Activated CD4-positive, alpha-beta T cell treated with anti-CD3 and anti-CD28 coated beads, Interleukin-10, Interleukin-2, amounts not matched to agents 100 ng/mL and 50 ng/mL, durations not matched to agents 16 hours and 8 hours (primary cell): ENCODE measurements at places on chromosomes 11 and 22.

DNA sequence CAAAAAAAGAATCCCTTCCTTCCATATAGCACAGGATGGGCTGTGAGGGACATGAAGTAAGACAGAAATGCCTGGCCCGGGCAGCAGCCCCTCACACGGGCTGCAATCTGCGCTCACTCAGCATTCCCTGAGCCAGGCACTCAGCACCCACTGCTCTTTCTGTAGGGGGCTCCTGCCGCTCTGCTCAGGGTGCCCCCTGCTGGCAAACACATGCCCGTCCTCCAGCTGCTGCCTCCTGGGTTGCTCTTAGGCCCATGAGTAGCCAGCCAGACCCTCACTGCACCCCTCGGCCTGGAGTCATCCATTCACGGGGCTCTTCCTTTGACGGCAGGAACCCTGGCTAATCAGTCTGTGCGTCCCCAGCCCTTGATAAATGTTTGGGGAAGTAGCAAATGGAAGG is 6.9 kb downstream of the MCAT start:
- DNase-seq, result peak; percentile 45

- peak; percentile 66 for DNase-seq
Observed at GRCh38 chr11:64850979-64851567, 6.6 kb upstream of the CDC42BPG start.

GRCh38 chr22:26588729-26589366 is 1.1 kb downstream of the TPST2 start:
- DNase-seq, result no peak

GRCh38 chr22:25402501-25403283 is 161.8 kb upstream of the GRK3 start:
- DNase-seq, result no peak

DNA sequence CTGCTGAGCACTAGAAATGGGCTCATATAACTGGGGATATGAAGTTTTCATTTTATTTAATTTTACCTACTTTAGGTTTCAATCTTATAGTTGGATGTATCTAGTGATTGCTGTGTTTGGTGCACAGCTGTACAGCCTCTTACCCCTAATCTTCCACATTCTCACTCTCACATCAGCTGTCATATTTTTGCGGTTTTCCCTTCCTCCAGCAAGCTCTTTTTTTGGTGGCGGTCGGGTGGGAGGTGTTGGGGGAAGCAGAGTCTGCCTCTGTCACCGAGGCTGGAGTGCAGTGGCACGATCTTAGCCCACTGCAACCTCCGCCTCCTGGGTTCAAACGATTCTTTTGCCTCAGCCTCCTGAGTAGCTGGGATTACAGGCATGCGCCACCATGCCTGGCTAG is 445.1 kb upstream of the ISX start:
- DNase-seq, result no peak

GRCh38 chr11:66476841-66477251 is 3.4 kb upstream of the DPP3 start:
- no peak for DNase-seq

DNA sequence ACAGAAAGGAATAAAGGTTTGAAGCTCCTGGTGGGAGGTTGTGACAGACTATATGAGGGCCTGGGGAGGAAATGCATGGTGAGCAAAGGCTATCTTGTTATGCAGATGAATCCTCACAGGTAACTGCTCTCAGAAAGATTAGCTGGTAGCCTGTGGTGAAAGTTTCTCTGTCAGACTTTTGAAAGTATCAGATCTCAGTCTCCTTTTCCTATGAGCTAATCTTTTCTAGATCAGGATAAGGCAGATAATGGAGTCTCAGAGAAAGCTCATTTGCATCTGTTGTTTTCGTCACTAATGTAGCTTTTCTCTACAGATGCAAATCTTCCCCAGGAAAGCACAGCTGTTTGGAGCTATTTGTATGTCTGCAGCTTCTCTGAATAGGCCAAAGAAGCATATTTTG is 21.0 kb upstream of the OR6X1 start:
- DNase-seq, result no peak

GRCh38 chr11:134686460-134687061 is 274.5 kb upstream of the B3GAT1 start:
- DNase-seq, result no peak

- no peak for DNase-seq
Observed at GRCh38 chr11:110679323-110679975, 32.8 kb downstream of the ARHGAP20 start.

DNA sequence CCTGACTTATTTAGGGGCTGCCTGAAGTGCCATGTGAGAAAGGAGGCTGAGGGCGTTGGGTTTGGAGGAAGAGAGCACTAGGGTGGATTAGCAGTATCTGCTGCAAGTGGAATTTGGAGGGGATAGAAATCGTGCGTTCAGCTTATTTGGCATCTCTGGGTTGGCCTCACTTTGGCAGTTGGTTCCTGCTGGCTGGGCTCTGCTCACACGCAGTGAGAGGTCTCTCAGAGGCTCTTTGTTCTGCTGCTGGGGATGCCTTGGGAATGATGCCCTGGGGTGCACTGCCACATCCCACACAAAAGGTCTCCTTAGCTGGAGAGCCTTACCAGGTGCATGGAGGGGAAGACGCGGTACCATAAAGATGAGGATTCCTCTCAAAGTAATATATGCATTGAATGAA is 17.7 kb upstream of the MICAL2 start:
- no peak for DNase-seq

DNA sequence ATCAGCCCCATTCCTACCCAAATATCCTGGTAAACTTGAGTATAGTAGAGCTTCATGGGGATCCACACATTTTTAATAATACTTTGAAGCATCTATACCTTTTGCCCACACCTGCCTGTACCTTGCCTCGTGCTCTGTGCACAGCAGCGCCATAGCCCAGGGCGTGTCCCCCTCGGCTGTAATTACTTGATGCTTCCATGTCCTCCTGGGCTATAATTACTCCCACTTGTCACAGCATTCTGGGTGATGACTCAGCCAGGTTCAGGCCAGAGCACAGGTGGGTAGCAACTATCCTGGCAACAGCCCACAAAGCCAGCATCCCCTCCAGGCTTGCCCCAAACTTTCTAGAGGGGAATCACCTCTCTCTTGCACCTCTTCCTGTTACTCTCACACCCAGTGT is 23.7 kb upstream of the SLC36A4 start:
- DNase-seq, result no peak

DNA sequence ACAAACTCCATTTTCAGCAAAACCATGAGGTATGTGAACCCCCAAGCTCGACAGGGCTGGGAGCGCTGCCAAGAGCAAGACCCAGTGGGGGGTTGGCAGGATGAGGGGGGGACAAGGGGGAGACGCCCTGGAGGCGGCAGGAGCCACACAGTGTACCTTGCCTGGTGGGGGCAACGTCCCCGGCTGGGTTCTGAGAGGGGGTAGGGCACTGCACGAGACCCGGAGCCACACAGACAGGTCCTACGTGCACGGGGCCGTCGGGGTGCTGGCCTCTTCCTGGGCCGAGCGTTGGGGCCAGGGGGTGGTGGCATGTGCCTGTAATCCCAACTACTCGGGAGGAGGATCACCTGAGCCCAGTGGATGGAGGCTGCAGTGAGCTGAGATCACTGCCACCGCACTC is 28.8 kb downstream of the TBX1 start:
- DNase-seq, result no peak

DNA sequence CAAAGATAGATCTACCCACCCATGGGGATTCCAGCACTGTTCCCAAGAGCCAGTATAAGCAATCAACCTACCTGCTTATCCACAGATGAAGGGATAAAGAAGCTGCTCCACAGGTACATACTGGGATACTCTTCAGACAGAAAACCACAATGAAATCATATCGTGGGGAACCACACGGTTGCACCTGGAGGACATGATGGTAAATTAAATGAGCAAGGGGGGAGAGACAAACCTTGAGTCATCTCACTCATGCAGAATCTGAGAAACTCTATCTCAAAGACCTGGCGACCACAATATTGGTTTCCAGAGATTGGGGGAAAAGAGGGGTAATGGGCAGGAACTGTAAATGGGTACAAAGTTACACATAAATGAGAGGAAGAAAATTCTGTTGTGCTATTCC is 14.5 kb downstream of the RGL4 start:
- DNase-seq, result peak; percentile 86

GRCh38 chr11:67266449-67267187 is at the start of gene GRK2:
Gene GRK2 (plus strand): TSS chr11:67266473. CDS start chr11:67266700, 227 bp downstream.
- DNase-seq, result peak; percentile 61

- no peak for DNase-seq
Observed at GRCh38 chr11:113316256-113316655, 1.9 kb downstream of the TTC12 start.

GRCh38 chr11:34680206-34680605 is 59.3 kb downstream of the EHF start:
- DNase-seq, result no peak

- no peak for DNase-seq
Observed at GRCh38 chr11:68935066-68935465, 31.4 kb downstream of the IGHMBP2 start.

DNA sequence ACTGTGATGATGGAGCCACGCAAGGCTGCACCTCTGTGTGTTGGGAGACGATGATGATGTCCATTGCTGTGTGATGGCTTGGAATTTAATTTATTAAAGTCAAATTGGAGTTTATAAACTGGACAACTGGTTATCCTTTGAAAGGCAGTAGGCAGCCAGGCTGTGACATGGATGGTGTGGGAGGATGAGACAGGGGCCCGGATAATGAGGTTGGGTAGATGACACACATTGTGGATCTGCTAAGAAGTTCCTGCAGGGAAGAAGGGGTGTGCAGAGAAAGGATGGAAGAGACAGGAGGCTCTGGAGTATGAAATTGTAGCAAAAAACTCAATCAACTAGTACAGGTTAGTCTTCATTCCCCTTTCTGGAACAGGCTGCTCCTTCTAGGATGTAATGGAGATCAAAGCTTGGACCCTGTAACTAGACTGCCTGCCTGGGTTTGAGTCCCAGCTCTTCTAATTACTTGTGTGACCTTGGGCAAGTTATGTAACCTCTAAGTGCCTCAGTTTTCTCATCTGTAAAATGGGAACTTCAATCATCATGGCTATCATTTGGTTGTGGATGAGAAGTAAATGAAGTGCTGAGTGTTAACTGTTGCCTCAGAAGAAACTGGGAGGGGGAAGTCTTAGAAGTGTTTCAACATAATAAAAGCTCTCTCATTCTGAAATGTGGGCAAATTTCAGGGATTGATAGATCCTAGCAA is 4.2 kb upstream of the HINFP start:
- no peak for DNase-seq

DNA sequence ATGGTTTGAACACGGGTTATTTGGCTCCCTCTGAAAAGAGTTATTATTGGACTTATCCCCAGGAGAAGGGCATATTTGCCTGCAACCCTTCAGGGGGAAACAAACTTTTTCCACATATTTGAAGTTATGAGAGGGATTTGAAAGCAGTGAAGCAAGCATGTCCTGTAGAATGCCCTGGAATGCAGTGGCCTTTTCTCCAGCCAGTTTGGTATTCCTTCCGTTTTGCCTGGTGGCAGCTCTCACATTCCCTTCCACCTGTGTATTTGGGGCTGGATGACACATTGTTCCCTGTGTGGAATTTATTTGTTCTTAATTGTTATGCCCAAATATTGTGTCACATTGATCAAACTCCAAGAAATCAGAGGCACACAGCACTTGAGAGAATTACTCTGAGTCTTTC is 59.0 kb downstream of the OSBP2 start:
- DNase-seq, result no peak

DNA sequence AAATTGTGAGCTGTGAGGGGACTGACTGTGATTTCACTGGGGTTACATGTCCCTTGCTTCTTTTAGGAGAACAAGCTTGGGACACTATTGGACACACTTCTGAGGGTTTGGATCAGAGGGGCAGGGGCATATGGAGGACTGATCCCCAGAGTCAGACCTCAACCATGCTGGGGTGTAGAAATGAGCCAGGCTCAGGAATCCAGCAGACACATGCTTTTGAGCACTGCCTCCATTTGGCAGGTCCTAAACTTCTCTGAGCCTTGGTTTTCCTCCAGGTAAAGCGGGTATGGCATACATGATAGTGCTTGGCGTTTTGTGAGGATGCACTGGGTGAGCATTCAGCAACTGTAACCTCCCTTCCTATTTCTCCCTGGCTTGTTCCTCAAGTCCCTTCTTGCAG is 74.7 kb downstream of the ADAMTS15 start:
- DNase-seq, result no peak

DNA sequence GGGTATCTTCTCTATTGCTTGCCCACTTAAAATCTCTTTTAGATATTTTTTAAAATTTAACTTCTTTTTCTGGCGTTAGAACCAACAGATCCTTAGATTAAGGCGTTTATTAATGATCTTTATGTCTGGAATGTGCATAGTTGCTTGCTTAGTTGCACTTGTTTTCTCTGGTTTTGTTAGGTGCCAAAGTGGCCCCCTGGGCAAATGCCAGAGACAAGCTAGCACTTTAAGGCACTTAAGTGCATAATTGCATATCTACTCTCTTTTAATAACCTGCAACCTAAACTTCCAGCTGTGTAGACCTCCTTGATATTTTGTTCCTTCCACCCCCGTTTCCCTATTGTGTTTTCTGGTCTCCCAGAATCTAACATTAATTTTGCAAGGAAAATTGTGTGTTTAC is 3.3 kb downstream of the RBM4 start:
- no peak for DNase-seq

DNA sequence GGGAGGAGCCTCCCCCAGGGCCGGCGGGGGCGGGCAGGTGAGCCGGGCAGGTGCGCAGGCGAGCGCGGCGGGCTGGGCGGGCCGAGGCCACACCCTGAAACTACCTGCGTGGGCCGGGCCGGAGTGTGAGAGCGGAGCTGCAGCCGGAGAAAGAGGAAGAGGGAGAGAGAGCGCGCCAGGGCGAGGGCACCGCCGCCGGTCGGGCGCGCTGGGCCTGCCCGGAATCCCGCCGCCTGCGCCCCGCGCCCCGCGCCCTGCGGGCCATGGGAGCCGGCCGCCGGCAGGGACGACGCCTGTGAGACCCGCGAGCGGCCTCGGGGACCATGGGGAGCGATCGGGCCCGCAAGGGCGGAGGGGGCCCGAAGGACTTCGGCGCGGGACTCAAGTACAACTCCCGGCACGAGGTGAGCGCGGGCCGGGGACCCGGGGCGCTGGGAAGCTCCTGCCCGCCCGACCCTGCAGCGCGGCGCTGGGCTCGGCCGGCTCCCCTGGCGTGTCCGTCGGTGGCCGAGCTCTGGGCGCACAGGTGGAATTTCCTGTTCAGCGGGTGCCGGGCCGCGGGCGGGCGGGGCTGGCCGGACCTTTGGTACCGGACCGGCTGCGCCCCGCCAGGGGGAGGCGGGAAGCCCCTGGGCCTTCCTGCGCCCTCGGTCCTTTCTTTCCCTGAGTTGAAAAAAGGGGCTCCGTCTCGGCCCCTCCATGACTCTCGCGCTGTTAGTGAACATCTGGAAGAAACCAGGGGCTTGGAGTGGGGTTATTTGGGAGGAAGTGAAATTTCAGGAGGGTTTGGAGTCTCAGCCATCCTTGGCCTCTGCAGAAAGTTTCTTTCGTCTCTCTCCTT is at the start of gene ST14:
ST14 (plus strand) TSS at position 126 of the 841 bp plus-strand sequence; CDS start at position 324, 198 bp downstream.
- DNase-seq, result no peak

- peak; percentile 59 for DNase-seq
Observed at GRCh38 chr11:129375751-129376657, at the start of gene BARX2. Gene BARX2 (plus strand): TSS chr11:129375848. CDS start chr11:129376036, 188 bp downstream.

GRCh38 chr22:48240935-48241230 is 1478.4 kb downstream of the TBC1D22A start:
- DNase-seq, result no peak

GRCh38 chr11:95595541-95595940 is 194.0 kb downstream of the FAM76B start:
- DNase-seq, result no peak

GRCh38 chr11:8605971-8606563 is 12.0 kb upstream of the STK33 start:
- DNase-seq, result no peak

- DNase-seq, result peak; percentile 72
Observed at GRCh38 chr11:63537293-63538101, 889 bp downstream of the PLAAT4 start.

GRCh38 chr11:76207642-76208401 is 1.5 kb upstream of the WNT11 start:
- peak; percentile 83 for DNase-seq

GRCh38 chr22:30305519-30305905 is 16.2 kb upstream of the CASTOR1 start:
- peak; percentile 88 for DNase-seq
